Activated CD4-positive, alpha-beta T cell treated with anti-CD3 and anti-CD28 coated beads, Interleukin-2, amount 50 U/mL, for 4 hours (primary cell): ENCODE measurements at places on chromosomes 2 and 18.

GRCh38 chr2:160920791-160921303, 239.4 kb upstream of the TANK start:
- no peak for DNase-seq

- DNase-seq = no peak
Observed at GRCh38 chr18:9405130-9405529, 70.2 kb upstream of the RALBP1 start.

- DNase-seq = no peak
Observed at GRCh38 chr2:185628985-185629384, 109.6 kb upstream of the FSIP2 start.

- no peak for DNase-seq
Observed at GRCh38 chr2:33292981-33293595, 183.4 kb upstream of the RASGRP3 start.

- no peak for DNase-seq
Observed at GRCh38 chr2:200385063-200385635, 78.7 kb downstream of the SPATS2L start.

GRCh38 chr2:180524499-180524898, 455.9 kb upstream of the UBE2E3 start:
- DNase-seq = no peak

DNA sequence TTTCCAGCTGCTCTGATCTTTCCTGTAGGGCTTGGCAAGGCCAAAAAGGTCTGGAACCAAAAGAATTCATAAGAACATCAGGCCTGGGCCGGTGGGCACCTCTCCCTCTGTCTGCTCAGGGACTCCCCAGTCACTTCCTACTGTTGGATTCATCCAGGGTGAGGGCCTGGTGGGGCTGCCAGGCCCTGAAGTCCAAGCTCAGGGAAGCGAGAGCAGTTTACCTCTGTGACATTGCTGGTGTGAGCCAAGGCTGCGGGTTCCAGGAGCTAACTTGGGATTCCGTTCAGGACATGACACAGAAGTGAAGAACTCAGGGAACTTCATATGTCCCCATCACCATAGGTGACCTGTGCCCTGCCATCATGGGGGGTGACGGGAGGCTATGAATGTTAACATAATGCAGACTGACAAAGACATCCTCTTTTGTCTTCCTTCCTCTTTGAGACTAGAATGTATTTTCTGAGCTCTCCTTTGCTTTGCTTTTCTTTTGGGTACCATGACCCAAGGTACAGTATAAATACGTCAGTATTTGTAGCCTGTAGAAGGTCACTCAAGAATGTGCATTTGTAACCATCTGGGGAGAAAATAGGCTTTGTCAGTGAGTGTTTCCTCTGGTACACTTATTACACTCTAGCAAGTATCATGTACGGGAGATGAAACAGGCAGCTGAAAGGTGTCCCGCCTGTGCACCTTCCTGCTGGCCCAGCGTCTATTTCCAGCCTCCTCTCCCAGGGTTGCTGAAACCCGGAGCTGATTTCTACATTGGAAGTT, 130.5 kb upstream of the SLC1A4 start:
- no peak for DNase-seq

GRCh38 chr2:28338046-28338817, 54.4 kb upstream of the FOSL2 start:
- DNase-seq = no peak

DNA sequence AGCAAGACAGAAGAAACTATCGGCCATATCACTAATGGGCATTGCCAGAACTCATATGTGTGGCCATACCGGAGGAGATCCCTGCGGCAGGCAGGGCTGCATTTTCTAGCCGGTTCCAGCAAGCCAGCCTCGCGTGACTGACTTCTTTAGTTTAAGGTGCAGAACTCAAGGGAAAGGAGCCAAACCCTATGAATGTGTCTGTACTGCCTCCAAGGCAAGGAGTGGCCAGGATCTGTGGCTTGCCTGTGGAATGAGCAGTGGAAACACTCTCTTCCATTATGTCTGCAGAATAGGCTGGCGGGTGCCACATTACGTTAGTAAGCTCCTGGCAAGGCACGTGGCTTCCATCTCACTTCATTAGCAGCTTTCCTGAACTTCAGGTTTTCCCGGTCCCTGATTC, 137.6 kb downstream of the ATL2 start:
- no peak for DNase-seq

- DNase-seq = no peak
Observed at GRCh38 chr2:68429311-68429826, 37.7 kb downstream of the FBXO48 start.
